ENCODE measurements at places on chromosomes 4 and X.
A peak's percentile ranks its signal among the peaks of the same experiment; 100 is the strongest.

DNA sequence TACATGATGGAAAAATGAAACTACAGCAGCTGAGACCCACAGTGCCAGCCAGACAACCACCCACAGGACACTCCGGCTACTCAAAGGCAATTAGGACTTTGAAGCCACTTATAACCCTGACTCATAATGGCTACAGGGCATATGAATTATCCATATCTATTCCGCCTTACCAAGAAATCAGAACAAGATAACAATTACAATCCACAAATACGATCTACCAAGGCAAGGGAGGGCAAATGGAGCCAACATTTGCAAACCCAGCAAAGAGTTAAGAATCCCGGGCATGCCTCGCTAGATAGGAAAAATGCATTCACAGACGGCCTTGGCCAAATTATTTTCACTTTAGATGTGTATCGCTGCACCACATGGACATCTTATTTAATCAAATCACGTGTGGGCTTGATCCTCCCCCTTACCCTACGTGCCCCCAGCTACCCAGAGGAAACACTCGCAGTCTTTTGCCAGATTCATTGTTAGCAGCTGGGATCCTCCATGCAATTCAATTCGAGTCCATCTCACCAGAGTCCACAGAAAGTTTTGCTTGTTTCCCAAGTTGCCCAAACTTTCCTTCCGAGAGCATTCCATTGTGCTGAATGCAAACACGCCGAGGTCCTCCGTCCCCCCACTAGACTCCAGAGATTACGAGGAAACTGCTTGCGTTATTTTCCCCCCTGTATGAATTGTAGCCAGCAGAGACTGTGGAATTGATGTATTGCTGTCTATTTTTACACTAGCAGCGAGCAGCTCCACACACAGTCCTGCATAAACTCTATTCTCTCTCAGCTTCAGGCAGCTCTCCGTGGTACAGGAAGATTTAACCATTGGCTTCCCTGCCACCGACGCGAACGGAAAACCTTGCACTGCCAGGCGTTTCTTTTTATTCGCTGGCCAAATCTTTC, 1.2 kb downstream of the PPARGC1A start:
- no peak for DNase-seq

DNA sequence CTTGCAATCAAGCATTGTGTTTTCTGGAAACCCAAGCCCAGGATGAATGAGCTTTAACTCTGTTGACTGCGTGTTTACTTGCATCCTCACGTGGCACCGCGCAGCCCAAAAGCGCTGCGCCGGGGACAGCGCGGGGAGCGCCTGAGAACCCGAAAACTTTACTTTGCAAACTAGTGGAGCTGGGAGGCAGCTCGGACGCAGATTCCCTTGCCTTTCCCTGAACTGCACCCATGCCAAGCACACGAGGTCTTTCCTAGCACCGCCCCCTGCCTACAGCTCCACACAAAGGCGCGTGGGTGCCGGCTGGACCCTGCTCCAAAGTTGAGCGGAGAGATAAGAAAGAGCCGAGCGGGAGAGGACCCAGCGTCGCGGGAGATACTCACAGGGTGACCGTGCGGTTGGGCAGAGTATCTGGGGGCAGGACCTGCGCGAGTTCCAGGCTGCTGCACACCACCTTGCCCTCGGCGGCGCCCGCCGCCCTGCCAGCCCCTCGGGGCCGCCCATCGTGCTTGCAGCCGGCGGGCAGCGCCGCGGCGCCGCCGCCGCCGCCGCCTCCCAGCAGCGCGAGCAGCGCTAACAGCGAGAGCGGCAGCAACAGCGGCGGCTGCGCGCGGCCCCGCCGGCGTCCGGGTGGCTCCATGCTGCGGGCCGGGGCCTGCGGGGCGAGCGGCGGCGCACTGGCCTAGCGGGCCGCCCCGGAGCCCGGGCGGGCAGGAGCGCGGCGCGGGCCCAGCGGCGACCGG, 550 bp downstream of the ADGRA3 start:
- peak; percentile 81 for DNase-seq

DNA sequence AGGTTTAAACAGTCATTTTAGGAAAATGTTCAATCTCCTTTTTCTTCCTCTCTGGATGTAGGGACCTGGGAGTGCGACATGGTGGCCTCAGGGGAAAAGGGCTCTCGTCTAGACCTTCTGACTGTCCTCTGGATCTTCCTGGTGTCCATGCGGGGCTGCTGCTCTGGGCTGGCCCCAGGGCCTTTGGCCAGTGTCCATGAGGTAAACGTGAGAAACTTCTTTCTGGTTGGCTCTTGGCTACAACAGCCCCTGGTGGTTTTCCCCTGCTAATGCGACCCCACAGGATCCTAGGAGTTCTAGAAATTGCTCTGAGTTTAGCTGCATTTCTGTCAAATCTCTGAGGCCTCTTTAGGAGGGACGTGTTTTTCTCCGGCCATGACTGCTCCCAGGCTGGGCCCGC, 85.7 kb downstream of the MFAP3L start:
- DNase-seq = no peak

DNA sequence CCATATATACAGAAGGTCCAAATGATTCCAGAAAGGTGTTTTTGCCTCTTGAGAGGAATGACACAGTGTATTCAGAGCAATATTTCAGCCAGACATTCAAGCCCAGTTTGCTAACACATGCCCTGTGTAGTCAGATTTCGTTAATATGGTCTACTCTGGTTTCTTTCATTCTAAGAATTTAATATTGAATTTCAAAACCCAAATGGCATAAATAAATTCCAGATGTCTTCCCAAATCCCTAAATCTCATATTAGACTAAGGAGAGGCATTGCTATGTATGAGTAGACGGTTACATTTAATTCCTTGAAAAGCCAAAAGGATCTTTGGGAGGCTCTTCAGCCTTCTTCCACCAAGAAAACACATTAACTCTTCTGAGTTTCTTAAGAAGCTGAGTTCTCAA, 66.3 kb upstream of the C1QTNF7 start:
- no peak for DNase-seq

DNA sequence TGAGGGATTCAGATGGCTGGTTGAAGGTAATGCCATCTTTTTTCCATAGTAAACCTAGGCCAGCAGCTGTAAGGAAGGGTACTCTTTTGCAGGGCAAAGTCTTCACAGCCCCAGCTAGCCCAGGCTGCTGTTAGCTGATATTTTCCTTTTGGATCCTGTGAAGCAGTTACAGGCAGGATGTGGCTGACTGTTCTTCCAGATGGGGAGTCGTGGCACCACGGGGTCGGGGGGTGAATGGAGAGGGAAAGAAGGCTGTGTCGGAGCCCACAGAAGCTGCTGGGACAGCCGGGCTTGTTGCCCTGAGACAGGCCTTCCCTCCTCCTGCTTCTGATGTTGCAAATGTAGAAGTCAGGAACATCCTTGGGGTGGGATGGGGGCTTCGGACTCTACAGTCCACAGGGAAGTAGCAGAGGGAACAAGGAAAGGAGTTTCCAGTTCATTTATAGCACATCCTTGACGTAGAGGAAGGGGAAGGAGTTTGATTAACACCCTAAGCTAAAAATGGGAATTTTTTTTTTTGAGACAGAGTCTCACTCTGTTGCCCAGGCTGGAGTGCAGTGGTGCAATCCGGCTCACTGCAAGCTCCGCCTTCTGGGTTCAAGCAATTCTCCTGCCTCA, 64.6 kb upstream of the TMEM150C start:
- DNase-seq = no peak

- no peak for DNase-seq
These were observed 23.4 kb upstream of the ENPEP start for GRCh38 chr4:110452546-110452945.

DNA sequence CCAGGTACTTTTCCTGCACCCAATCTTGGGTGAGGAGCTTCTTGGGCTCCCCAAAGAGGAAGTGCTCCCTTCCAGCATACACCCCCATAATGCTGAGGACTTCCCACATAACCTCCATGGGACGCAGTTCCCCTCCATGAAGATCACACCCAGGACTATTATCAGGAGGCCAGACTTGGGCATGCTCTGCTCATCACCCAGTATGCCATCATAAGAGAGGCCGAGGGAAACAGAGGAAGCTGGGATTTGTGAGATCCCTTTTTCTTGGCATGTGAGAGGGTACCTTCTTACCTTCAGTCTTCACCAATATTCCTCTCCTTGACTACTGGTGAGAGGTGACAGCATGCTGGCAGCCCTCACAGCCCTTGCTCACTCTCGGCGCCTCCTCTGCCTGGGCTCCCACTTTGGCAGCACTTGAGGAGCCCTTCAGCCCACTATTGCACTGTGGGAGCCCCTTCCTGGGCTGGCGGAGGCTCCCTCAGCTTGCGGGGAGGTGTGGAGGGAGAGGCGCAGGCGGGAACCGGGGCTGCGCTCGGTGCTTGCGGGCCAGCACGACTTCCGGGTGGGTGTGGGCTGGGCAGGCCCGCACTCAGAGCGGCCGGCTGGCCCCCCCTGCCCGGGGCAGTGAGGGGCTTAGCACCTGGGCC, 15.7 kb upstream of the HSFX1 start:
- no peak for DNase-seq

DNA sequence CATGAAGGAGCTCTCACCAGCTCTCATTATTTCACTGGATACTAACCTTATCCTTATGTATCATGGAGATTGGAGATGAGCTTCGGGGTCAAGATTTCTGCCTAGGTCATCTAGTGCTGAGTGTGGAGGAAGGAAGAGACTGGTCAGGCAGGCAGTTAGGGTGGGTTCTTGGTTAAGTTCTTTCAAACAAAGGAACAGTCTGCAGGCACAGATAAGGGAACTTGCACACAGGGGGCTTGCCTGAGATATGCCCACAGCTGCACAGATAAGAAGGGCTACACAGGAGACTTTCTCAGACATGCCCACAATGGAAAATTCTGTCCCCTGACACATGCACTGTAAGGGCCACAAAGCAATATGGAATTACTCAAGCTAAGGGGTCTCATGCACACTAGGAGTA, 904.1 kb downstream of the NLGN4X start:
- DNase-seq = no peak

- DNase-seq = no peak
These were observed 172.2 kb downstream of the HS6ST2 start for GRCh38 chrX:132786217-132786616.

DNA sequence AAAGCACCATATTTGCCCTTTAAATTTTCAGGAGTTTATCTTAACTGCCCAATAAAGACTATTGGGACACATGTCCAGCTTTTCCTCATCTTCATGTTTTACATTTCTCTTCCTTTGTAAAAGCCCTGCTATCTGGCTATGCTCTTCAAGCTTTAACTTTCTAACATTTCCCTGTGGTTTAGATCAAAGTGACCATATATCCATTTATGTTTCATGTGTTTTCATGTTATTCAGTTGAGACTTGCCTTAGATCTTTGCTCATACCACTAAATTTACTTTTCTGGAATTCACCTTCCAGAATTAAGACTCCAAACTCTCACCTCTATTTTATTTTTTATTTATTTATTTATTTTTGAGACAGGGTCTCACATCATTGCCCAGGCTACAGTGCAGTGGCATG, 78.5 kb downstream of the EFHC2 start:
- no peak for DNase-seq

DNA sequence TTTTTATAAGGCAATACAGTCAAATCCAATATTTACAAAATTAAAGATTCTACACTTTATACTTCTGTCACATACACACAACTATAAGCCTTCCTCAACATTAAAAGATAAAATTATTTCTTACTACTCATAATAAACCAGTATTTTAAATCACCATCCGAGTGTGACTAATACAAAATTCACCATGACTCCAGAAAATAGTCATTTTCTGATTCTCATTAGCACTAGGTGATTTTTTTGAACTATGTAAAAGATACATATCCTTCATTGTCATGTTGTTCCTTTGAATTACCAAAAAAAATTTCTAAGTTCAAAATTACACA, 646 bp upstream of the SLC7A11 start:
- no peak for DNase-seq

DNA sequence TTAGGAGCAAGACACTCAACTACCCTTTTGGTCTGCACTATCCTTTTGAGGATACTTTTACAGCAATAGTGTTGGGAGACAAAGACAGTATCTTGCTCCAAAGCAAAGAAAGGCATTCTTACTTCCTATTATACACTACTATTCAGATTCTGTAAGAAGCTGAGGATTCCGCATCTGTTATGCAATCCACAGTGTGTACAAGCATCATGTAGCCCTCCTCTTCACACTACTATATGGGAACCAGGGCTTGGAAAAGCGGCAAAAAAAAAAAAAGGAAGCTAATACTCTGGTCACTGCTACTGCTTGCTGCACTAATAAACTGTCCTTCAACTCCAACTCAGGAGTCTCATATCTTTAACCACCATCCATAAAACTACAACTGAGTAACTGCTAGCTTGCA, 59.1 kb downstream of the FBXW7 start:
- DNase-seq = no peak

GRCh38 chr4:124278477-124278876, 434.1 kb downstream of the ANKRD50 start:
- no peak for DNase-seq

DNA sequence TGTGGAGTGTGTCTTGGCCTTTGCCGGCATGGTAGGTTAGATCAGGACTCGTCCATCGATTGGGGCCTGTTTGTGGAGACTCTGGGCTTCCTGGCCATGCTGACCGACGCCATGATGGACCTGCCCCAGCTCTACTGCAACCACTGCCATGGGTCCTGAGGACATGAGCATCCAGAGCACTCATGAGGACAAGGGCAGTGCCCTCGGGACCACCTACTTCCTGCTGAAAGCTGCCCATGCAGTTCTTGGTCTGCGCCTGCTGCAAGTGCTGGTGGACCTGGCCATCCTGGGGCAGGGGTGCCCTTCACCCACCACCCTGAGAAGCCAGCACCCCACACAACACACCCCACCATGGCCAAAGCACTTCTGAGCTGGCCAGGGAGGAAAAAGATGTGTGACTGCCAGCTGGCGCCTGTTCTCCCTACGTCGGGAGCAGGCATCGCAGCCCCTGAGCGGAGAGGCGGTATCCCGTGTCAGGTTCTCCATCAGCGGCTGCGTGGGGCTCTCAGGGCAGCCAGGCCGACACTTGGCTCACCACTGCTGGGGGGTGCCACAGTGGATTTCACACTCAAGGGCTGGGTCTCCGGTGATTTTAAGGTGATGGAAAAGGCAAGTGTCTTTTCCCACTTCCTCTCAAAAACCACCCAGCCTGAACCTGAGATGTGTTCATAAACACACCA, 106.4 kb downstream of the SCD5 start:
- no peak for DNase-seq

DNA sequence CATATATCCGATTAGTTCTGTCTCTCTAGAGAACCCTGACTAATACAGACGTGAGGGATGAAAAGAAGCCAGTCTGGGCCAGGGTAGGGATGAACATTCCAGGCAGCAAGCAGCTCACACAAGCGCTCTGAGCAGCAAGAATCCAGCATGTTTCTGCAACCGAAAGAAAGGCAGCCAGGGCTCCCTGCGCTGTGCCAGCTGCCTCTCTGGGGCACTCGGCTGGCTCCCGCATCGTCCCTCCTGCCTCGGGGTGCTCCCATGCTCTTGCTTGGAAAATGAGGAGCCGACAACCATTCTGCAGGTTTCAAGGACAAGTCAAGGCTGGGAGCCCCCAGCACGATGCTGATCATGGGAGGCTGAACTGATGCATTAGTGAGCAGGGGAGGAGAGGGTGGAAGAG, 7.0 kb downstream of the JAKMIP1 start:
- no peak for DNase-seq

GRCh38 chr4:16516796-16517439, 290.6 kb upstream of the TAPT1 start:
- DNase-seq = no peak

GRCh38 chrX:108165383-108166111, 74.0 kb downstream of the ATG4A start:
- no peak for DNase-seq

GRCh38 chr4:169649545-169650226, 29.3 kb downstream of the CLCN3 start:
- DNase-seq = no peak

- no peak for DNase-seq
These were observed 42.3 kb upstream of the SRPX start for GRCh38 chrX:38262715-38263620.

GRCh38 chr4:87545052-87545451, 15.9 kb upstream of the SPARCL1 start:
- no peak for DNase-seq
